NCI-H1694 (cell line): ENCODE measurements at places on chromosomes 4 and X.

- no peak for DNase-seq
These were observed 42.2 kb upstream of the CXCL8 start for GRCh38 chr4:73698217-73698616.

GRCh38 chr4:84480082-84480481, 19.0 kb downstream of the NKX6-1 start:
- no peak for DNase-seq

- no peak for DNase-seq
These were observed 161.6 kb downstream of the SMIM20 start for GRCh38 chr4:26075583-26075982.

GRCh38 chrX:71632923-71633657, 14.8 kb upstream of the CXCR3 start:
- no peak for DNase-seq

DNA sequence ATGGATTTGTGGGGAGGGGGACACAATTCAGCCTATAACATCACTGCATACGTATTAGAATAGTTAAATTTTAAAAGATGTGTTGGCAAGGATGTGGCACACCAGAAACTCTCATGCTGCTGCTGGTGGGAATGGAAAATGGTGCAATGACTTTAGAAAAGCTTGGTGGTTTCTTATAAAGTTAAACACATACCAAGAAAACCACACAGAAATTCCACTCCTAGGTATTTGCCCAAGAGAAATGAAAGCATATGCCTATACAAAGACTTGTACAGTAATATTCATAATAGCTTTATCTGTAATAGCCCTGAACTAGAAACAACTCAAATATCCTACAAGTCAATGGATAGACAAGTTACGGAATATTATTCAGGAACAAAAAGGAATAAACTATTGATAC, 71.3 kb upstream of the PDHA1 start:
- no peak for DNase-seq

DNA sequence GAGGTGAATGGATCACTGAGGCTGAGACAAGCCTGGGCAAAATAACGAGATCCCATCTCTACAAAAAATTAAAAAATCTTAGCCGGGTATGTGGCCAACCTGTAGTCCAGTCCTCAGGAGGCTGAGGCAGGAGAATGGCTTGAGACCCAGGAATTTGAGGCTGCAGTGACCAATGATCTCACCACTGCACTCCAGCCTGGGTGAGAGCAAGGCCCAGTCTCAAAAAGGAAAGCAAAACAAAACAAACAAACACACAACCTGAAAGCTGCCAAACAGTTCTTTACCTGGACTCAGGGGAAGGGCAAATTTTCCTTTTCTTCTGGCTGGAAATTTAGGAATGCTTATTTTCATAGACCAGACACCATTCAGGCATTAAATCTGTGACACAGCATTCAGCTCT, 163.1 kb upstream of the FAT1 start:
- DNase-seq = no peak

DNA sequence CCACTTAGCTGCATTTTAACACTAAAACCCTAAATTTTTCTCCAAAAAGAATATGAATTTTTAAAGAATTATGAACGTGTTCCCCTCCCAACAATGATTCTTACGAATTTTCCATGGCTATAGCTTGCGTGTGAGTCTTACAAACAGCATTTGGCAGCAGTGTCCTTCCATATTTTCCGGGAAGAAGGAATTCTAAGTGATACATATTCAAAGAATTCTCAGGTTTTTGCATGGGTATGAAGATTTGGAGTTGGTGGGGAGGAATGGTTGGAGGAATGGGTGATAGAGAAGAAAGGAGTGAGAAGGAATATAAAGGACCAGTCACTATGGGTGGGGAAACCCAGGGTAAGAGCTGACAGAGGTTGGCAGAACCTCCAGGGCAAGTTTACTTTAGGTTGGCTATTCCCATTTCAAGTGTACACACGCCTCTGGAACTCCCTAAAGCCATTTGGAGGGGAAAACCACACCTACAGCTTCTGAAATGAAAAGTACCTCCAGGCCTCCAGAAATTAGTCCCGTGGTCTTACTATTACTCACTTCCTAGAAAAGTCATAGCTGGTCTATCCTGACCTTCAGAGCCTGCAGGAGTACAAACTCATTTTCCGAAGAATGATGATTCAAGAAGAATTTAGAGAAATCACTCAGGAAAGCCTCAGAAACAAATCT, 420.8 kb upstream of the DIPK2B start:
- DNase-seq = no peak

GRCh38 chr4:2817701-2818350, 24.9 kb downstream of the SH3BP2 start:
- DNase-seq = no peak

DNA sequence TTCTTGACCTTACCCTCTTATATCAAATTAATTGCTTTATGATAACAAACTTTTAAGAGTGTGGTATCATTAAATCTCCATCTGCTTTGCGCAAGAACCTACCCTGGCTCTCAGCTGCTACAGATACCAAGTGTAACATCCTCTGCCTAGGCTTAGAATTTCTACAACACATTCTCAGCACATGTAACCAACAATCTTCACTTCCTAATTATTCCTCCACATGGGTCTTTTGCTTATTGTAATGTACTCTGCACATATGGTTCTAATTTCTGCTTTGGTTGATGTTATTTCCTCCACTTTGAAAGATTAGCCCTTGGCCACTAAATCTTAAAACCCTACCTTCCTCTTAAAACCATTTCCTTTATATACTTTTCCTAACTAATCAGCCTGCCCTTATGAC, 242.4 kb downstream of the ARHGAP24 start:
- no peak for DNase-seq

GRCh38 chr4:11632025-11632424, 203.3 kb upstream of the HS3ST1 start:
- DNase-seq = no peak

- no peak for DNase-seq
These were observed 105.8 kb downstream of the RNF150 start for GRCh38 chr4:141027421-141027820.

- no peak for DNase-seq
These were observed 3.2 kb upstream of the PRKG2 start for GRCh38 chr4:81218206-81218605.

GRCh38 chr4:148076964-148077363, 345.1 kb downstream of the ARHGAP10 start:
- no peak for DNase-seq

DNA sequence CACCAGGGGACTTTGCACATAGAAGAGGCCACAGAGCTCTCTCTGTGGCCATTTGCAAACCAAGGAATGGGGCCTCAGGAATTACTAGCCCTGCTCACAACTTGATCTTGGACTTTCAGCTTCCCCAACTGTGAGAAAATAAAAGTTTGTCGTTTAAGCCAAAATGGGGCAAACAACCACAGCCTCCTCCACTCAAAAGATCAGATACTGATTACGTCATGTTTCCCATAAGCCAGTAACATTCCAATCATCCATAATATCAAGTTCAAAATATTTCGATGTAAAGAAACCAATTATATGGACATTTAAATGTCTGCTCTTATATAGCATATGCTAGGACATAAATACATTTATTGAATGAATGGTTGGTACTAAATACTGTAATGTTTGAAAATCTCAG, 307.5 kb upstream of the HAND2 start:
- DNase-seq = no peak
